ENCODE measurements at places on chromosomes 6 and 20. TPM values are rescaled to one million over a fixed set of nuclear protein-coding genes. Genes with fewer than 3 reads are reported as not detected.

- DNase-seq: no peak
- H3K4me1 ChIP-seq: peaks cover 3% of the 10 kb centered on the region
- H3K4me3 ChIP-seq: no peak overlapping the region
- peaks cover 17% of the 10 kb centered on the region for H3K36me3 ChIP-seq
These were observed 27.6 kb upstream of the PI16 start for GRCh38 chr6:36926708-36927513.

DNA sequence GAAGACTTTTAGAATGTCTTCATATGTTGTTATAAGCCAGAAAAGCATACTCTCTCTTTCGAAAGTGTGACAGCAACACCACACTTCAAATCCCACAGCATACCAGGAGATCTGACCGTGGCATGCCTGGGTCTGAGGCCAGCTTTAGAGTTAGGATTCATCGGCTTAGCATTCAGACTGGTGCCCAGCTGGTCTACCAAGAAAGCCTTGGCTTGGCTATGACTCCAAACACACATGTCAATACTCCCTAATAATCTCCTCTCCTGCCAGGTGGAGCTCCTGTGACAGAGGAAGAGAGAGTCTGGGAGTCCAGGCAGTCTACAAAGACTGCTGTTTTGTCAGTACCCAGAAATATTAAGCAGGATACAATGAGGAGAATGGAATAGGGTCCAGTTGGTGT lies 77.1 kb upstream of the MAN1A1 start:
- H3K36me3 ChIP-seq: no peaks in the 10 kb centered on the region
- DNase-seq: no peak
- no peaks in the 10 kb centered on the region for H3K27me3 ChIP-seq
- H3K4me1 ChIP-seq: no peaks in the 10 kb centered on the region
- H3K4me3 ChIP-seq: no peak overlapping the region
- no peak overlapping the region for H3K27ac ChIP-seq

DNA sequence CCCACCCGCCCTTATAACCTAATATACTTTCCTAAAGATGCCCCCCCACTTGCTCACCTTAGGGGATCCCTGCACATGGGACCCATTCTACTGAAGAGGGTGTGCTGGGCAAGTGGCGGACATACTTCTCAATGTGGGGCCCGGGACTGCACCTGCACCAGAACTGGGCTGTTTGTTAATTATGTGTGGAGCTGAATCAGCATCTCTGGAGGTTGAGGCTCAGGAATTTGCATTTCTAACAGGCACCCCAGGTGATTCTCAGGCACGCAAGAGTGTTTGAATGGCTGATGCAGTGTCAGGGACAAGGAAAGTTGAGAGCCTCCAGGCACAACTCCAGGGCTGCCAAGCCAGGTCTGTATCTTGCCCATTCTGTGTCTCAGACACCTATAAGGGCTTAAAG lies 8.9 kb upstream of the PTPRT start:
- no peak overlapping the region for H3K4me3 ChIP-seq
- no peaks in the 10 kb centered on the region for H3K4me1 ChIP-seq
- no peaks in the 10 kb centered on the region for H3K36me3 ChIP-seq
- no peak for DNase-seq

DNA sequence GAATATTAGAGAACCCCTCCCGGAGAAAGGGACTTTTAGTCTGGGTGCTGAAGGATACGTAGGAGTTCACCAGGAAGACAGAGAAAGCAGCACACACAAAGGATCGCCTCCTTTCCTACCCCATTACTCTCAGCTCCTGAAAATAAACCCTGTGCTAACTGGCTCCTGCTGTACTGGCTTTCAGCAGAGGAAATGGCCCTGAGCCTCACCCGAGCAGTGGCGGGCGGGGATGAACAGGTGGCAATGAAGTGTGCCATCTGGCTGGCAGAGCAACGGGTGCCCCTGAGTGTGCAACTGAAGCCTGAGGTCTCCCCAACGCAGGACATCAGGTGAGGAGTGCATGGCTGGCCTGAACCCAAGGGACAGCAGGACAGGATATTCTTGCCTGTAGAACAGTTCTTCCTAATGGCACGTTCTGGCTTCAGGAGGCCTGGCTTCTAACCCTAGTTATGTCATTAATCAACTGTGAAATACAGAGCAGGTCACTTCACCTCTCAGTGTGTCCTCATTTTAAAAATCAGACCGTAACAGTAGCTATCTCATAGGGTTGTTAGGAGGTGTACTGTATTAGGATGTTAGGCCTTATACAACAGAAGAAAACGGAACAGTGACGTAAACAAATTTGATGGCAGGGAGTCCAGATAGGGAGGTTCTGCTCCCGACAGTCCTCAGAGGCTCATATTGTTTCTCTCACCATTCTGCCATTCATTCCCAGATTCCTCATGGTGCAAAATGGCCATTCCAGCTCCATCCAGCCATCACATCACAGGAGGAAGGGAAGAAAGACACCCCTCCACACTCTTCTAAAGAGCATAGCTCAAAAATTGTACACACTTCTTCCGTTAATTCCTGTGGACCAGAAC lies 1.8 kb downstream of the RBCK1 start:
- H3K4me3 ChIP-seq: peak overlapping the region; percentile 100
- no peaks in the 10 kb centered on the region for H3K27me3 ChIP-seq
- no peak overlapping the region for H3K27ac ChIP-seq
- H3K36me3 ChIP-seq: peaks cover 4% of the 10 kb centered on the region
- no peak for DNase-seq
- H3K4me1 ChIP-seq: peaks cover 28% of the 10 kb centered on the region

- H3K36me3 ChIP-seq: no peaks in the 10 kb centered on the region
- no peaks in the 10 kb centered on the region for H3K27me3 ChIP-seq
- H3K4me3 ChIP-seq: no peak overlapping the region
- no peaks in the 10 kb centered on the region for H3K4me1 ChIP-seq
These were observed 197.4 kb downstream of the PTPRK start for GRCh38 chr6:128323011-128323410.

GRCh38 chr6:43798688-43799444 lies 28.9 kb downstream of the VEGFA start:
- H3K36me3 ChIP-seq: no peaks in the 10 kb centered on the region
- H3K4me1 ChIP-seq: no peaks in the 10 kb centered on the region
- DNase-seq: no peak
- H3K27me3 ChIP-seq: no peaks in the 10 kb centered on the region
- H3K4me3 ChIP-seq: no peak overlapping the region
- no peak overlapping the region for H3K27ac ChIP-seq

- H3K27me3 ChIP-seq: no peaks in the 10 kb centered on the region
- no peak overlapping the region for H3K4me3 ChIP-seq
- no peak for DNase-seq
- peaks cover 28% of the 10 kb centered on the region for H3K4me1 ChIP-seq
These were observed 16.8 kb upstream of the KIAA1755 start for GRCh38 chr20:38277285-38277684.

DNA sequence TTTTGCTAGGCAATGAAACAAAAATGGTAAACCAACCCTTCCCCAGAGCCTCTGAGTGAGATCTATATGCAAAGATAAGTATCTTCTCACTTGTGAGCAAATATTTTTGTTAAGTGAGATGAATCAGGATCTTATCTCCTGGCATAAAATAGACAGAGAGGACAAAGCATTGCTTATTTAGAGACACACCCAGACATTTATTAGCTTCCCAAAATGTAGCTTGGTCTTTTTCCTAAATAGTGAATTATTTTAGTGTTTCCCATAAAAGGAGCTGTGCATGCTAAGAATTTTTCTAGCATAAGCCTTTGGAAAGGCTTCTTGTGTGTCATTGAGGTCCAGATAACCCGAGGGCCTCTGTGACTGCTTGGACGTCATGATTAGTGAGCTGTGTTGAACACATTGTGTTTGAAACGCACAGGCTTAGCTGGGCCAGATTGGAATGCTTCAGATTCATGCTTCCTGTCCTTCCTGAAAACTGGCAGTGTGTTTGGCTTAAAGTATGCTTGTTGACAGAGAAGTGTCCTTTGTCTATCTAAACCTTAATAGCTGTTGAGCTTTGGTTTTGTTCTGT lies 16.5 kb downstream of the MTHFD1L start:
- H3K36me3 ChIP-seq: no peaks in the 10 kb centered on the region
- no peaks in the 10 kb centered on the region for H3K27me3 ChIP-seq
- DNase-seq: peak; percentile 20
- no peak overlapping the region for H3K4me3 ChIP-seq
- H3K27ac ChIP-seq: peak overlapping the region; percentile 85

- peak overlapping the region; percentile 83 for H3K27ac ChIP-seq
- no peak for DNase-seq
- H3K4me1 ChIP-seq: peaks cover 37% of the 10 kb centered on the region
- no peaks in the 10 kb centered on the region for H3K27me3 ChIP-seq
These were observed 93.6 kb downstream of the NCR2 start for GRCh38 chr6:41428996-41429421.

DNA sequence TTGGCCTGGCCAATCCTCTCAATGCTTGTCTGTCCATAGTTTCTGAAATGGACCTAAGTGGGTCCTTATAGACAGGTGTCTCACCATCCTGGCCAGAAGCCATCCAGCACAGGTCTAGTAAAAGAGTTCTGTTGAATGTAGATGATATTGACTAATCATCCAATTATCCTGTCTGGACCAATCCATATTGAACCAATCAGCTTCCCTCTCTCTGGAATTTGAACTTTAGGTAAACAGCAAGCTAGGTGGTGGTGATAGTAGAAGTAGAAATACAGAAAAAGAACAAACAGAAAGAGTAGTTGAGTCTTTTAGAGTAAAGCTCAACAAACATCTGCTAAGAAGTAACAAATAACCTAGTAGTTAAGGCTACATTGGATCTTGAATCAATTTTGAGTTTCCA lies 9.5 kb upstream of the PNRC1 start:
- no peak overlapping the region for H3K27ac ChIP-seq
- H3K27me3 ChIP-seq: no peaks in the 10 kb centered on the region
- peaks cover 7% of the 10 kb centered on the region for H3K4me1 ChIP-seq
- DNase-seq: no peak
- H3K4me3 ChIP-seq: no peak overlapping the region

GRCh38 chr20:1671891-1672669 lies 14.5 kb upstream of the SIRPG start:
- no peaks in the 10 kb centered on the region for H3K27me3 ChIP-seq
- no peak overlapping the region for H3K4me3 ChIP-seq
- H3K36me3 ChIP-seq: no peaks in the 10 kb centered on the region
- DNase-seq: no peak

DNA sequence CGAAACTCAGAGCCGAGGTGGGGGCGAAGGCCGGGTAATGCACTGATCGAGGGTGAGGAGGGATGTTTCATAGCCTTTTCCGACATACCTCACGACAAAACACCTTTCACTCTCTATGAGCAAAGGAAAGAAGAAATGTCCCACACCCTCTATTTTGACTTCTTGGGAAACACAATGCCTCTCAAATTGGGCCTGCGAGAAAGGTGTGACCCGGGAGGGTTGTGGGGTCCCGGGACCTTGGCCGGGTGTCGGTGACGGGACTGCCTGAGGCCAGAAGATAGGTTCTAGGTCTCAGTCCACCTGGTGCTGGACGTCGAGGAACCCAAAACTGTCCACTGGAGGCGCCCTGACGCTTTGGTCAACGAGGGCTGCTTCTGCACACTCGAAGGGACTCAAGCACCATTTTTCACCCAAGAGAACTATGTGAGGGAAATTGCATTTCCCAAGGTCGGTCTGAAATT lies 41.1 kb upstream of the OSTM1 start:
- no peak overlapping the region for H3K27ac ChIP-seq
- peak overlapping the region; percentile 73 for H3K4me3 ChIP-seq
- no peak for DNase-seq
- H3K27me3 ChIP-seq: peaks cover 20% of the 10 kb centered on the region
- H3K36me3 ChIP-seq: no peaks in the 10 kb centered on the region

Gene TSBP1
- not detected for total RNA-seq

Gene OXT
- total RNA-seq: not detected

Gene PHACTR1
- 69.1 TPM for total RNA-seq

Gene EHMT2
- 33.2 TPM for total RNA-seq

Data from thoracic aorta (tissue), 2 donors.